ENCODE measurements at places on chromosomes 1 and 21.

DNA sequence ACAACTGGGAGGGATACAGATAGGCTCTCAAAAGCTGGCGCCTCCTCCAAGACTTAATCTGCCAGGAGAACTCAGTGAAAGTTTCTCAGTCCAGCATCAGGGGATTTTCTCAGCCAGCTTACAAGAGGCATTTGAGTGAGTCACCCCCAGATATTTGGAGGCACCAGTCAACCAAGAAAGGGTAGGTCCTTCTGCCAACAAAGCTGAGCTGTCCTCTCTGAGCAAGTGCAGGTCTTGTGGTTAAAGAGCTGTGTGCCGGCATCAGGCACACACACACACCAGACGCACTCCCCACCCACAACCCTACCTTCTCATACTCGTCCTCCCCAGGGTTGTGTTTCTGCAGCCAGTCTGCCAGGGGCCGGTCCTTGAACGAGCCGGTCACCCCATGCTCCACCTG is 27.0 kb upstream of the PPP1R15B start:
- no peak for DNase-seq

DNA sequence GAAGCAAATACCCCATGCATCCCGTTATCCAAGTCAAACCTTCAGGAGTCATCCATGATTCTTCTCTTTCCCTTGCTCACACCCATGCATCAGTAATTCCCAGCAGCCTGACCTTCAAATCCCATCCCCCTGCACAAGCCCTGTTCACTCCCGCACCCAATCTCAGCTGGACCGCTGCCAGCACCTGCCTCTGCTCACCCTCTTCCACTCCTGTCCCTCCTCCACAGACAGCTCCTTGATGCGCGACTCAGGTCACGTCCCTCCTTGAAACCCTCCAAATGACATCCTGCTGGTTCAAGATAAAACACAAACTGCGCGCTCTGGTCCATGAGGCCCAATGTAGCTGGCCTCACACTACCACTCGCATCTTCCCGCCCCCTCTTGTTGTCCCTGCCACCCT is 43.4 kb upstream of the MPZL1 start:
- no peak for DNase-seq

GRCh38 chr21:39132248-39132647 is 51.0 kb downstream of the PSMG1 start:
- no peak for DNase-seq

- no peak for DNase-seq
Measured at GRCh38 chr1:46723901-46724300, 5.0 kb upstream of the EFCAB14 start.

DNA sequence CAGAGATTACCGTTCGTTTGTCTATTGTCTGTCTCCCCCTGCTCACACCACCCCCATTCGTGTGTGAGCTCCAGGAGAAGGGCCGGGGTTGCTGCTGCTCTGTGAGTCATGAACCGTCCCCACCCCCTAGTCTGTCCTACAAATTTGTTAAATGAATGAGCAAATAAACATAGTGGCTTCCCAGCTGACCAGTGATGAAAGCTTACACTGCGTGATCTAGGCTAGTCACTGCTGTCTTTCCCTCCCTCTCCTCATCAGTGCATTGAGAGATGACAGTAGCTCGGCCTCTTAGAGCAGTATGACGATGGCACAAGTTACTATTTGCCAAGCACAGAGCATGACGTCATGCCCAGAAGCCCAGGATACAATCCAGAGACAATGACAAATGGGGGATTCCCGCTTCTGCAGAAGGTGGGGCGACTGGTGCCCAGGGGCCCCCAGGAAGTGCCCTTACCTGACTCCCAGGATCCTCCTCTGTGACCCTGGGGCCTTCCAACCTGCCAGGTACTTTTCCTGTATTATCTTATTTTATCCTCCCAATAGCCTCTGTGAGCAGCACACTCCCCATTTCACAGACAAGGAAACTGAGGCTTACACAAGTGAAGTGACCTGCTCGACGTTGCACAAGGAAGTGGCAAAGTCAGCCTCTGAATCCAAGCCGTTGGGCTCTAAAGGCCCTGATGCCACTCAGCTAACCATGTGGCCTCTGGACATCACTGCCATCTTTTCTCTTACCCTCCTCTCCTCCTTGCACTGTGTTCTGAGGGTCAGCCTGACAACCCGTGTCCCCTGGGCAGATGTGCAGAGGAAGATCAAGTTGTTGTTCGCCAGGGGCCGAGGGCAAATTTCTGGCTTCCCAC is 8.6 kb upstream of the EPHA2 start:
- DNase-seq = no peak

DNA sequence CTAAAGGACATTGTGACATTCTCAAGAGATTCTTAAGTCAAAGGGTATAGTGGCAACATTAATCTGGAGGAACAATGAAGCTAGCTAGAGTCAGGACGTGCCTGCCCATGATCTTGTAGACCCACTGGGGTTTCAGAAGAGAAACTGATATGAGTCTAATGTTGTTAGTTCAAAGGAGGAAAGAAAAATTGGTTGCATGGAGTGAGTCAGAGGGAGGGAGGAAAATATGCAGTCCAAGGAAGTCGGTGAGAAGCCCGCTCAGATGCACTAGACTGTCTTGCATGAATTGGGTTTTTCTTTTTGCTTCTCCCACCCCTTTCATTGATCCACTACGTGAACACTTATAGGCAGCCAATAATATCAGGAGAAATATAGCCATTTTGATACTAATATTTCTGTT is 53.8 kb upstream of the SYT14 start:
- no peak for DNase-seq
